ENCODE measurements at places on chromosomes 12 and 14.

GRCh38 chr12:50788561-50788960 is 24.7 kb downstream of the ATF1 start:
- peak; percentile 87 for DNase-seq

- no peak for DNase-seq
Observed at GRCh38 chr12:66508025-66508424, 170.9 kb downstream of the GRIP1 start.

- no peak for DNase-seq
Observed at GRCh38 chr14:47744155-47744554, 68.8 kb upstream of the MDGA2 start.

DNA sequence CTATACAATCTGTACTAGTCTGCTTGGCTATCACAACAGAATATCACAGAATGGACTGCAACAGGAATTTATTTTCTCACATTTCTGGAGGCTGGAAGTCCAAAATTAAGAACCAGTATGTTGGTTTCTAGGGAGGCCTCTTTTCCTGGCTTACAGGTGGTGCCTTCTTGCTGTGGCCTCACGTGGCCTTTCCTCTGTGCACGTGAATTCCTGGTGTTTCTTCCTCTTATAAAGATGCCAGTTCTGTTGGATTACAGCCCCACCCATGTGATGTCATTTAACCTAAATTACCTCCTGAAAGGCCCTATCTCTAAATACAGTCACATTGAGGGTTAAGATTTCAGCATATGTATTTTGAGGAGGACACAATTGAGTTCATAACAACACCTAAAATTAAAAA is 32.1 kb upstream of the C2CD5 start:
- no peak for DNase-seq

- DNase-seq, result no peak
Observed at GRCh38 chr12:6076346-6076745, 48.1 kb downstream of the VWF start.

- no peak for DNase-seq
Observed at GRCh38 chr12:29389295-29389919, 8.4 kb upstream of the ERGIC2 start.

DNA sequence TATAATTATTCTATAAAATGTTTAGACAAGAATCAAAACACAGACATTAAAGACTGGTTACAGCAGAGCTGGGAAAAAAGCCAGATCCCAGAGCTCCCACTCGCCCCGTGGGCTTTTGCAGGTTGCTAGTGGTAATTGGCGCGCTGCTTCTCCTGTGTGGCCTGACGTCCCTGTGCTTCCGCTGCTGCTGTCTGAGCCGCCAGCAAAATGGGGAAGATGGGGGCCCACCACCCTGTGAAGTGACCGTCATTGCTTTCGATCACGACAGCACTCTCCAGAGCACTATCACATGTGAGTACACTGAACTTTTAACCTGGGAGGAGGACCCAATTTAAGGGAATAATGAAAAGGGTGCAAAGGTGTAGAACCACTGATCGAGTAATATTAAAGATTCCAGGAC is 7.5 kb downstream of the TMEM52B start:
- no peak for DNase-seq

DNA sequence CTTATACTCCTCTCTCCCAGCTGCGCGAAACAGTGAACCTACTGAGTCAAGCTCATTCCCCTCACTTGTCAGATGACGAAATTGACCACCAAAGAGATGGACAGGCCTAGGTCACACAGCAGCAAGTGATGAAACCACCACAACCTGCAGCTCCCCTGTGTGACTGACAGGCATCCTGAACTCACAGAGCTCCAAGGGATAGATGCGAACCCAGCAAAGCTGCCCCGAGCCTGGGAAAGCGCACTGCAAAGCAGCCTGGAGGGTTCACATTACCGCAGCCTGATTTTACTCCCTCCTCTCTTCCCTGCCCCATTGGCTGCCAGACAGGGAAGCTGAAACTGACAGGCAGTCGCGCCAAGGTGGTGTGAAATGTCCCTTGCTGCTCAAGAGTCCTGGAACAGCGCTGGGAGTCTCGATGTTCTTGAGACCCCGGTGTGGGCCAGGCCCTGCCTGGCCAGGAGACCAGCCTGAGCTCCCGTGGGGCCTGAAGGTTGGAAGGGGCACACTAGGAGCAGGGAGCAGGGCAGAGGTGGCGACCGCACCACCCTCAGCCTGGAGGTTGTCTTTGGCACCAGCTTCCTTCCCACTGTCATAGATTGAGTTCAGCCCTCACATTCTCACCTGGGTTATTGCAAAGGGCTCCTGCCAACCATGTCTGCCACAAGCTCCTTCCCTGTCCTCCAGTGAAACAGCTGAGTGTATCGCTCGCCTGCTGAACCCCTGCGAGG is 36.3 kb downstream of the SNRNP35 start:
- DNase-seq, result no peak

GRCh38 chr14:58641509-58641908 is 3.7 kb downstream of the DACT1 start:
- DNase-seq, result no peak

- DNase-seq, result no peak
Observed at GRCh38 chr14:35678403-35679028, 130.6 kb downstream of the RALGAPA1 start.

GRCh38 chr12:1830981-1831963 is 10.9 kb downstream of the LRTM2 start:
- peak; percentile 40 for DNase-seq

DNA sequence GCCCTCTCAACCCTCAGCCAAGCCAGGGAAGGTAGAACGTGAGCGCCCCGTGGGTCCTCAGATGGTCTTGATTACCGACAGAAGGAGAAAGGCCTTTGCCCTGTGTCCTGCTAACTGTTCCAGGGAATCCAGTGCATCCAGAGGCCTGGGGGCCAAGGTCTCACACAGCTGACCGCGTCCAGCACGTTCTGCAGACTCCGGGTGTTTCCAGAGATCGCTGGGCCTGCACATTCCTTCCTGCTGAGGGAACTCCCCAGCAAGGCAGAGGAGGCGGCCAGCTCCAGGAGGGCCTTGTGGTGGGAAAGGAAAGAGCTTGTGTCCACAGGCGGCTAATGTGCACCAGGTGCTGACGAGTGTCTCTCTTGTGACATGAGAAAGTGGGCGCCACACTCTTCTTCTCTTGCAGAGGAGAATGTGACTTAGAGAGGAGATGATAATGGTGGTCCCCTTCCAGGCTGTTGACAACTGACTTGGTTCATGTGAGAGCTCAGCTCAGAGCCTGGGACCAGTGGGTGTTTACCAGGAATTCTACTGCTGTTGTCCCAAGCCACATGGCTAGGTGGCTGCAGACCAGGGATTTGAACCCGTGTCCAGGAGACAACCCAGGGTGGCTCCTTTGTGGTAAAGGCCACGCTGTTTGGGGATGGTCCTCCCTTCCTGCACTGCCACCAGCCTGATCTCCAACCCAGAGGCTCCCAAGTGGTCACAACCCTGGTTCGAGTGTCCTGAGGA is 46.8 kb upstream of the DLK1 start:
- DNase-seq, result peak; percentile 85

- no peak for DNase-seq
Observed at GRCh38 chr14:92041203-92041602, 1.3 kb upstream of the TRIP11 start.

DNA sequence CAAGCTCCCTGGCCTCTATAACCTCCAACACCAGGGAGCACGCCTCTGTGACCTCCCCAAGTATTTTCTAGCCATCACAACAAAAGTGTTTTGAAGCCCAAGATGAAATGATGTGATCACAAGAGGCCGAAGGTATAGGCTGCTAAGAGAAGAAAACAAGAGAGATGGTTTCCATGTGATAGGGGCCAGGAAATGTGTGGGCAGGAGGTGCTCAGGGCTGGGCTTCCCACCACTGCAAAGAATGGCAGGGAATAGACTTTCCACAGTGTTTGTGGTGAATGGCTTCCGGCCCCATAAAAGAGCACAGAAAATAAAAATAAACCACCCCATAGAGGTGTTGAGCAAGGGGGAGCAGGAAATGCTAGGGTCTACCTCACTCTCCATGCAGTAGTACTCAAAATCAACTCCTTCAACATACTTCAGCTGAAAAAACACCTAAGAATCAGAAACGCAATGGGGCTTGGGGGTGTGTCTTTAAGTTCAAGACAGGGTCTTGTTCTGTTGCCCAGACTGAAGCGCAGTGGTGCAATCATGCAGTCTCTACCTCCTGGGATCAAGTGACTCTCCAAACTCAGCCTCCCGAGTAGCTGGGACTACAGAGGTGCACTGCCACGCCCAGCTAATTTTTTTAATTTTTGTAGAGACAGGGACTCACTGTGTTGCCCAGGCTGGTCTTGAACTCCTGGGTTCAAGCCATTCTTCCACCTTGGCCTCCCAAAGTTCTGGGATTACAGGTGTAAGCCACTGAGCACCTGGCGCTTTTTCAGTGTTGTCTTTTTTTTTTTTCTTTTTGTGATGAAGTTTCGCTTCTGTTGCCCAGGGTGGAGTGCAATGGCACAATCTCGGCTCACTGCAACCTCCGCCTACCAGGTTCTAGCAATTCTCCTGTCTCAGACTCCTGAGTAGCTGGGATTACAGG is 27.1 kb downstream of the DAD1 start:
- DNase-seq, result no peak

GRCh38 chr14:47596860-47597259 is 78.5 kb downstream of the MDGA2 start:
- DNase-seq, result no peak

DNA sequence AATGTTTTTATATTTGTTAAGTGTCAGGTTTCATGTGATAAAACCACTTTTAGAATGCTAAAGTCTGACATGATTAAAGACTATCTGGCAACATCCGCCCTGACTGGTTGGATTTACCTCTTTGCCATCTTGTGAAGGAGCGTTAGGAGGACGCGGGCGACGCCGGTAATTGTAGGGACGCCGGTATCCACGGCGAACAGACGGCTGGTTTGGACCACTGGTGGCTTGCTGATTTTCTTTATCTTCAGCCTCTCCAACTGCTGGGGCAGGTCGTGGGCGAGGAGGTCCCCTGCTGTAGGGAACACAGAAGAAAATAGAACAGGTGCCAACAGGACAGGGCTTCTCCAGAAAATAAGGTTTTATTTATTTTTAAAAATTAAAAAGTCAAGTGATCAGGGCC is 21.3 kb downstream of the YBX3 start:
- no peak for DNase-seq

DNA sequence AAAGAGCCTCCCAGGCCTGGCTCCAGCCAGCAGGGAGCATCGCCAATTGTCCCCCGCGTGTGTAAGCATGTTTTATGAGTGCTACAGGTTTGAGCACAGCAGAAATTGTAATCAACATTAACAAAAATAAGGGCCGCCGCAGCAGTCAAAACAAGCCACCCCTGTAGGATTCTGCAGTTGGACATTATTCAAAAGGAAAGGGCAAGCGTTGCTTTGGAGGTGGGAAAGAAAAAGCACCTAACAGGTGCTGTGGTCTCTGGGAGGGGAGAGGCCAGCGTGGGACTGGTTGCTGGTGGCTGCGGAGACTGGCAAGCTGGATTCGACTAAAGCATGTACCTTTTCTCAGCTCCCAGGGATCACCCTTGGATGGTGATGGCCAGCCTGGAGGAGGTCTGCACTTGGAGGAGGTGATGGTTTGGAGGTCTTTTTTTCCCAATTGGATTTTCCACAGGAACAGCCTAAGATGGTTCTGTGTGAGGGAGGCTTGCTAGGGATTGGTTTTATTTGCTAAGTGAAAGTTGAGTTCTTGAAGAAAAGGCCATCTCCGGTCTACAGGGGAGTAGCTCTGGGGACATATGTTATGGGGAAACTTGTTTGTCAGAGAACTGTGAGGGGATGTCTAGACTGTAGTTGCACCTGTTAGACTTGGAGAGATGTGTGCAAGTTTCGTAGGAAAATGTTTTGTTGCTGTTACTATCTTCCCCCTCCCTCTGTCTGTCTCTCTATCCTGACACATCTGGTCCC is 2.0 kb downstream of the DYRK2 start:
- DNase-seq, result no peak

DNA sequence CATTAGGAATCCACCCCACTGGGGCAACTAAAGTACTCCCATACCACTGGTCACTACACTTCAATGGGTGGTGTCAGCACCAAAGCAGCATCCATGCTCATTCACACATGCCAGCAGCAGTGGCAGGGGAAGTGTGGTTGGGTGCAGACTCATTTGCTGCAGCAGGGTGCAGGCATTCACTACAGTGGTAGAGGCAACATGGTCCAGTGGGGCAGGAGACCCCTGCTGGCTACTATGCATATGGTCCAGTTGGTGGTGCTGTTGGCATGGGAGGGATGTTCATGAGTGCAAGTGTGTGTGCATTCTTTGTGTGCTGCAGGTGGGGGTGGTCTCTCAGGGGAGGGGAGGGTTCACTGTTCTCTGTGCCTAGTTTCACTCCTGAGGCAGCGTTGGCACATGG is 908.4 kb upstream of the NOVA1 start:
- no peak for DNase-seq

DNA sequence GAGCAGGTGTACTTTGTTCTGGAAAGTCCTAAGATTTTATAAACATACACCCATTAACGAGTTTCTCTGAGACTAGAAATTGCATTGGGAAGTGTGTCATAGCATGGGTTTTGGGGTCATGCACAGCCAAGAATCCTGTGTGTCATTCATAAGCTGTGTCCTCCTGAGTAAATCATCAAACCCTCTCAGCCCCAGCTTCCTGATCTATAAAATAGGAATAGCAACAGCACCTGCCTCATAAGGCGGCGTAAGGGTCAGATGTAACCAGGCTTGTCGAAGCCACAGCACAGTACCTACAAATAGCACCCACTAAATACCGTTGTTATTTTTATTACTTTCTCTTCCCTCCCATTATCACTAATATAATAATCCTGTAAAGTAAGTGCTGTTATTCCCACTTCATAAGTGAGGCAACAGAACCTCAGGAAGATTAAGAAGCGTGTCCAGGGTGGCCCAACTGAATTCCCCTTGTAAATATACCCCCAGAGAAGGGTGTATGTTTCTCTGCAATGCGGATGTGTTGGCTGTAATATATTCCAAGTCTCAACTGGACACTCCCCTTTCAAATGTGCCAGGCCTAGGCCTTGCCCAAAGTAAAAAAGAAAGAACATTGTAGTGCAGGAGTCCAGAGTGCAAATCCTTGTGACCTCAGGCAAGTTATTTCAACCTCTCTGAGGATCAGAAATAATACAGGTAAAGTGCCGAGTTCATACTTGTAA is 188.3 kb upstream of the BCL2L14 start:
- no peak for DNase-seq

DNA sequence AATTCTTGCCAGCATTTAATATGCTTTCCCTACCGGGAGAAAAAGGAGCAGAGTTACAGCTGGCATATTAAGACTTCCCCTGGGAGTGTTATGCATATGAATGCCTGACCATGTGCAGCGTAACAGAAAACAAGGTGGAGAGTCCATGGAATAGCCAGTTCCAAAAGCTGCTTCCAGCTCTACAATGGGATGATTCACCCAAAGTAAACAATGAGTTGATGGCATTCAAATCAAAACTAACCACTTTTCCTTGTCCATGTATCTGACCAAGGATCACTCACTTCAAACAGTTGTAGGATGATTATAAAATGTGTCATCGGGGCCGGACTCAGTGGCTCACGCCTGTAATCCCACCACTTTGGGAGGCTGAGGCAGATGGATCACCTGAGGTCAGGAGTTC is 48.1 kb upstream of the BICDL1 start:
- DNase-seq, result peak; percentile 21
